ENCODE measurements at places on chromosomes 13 and 19.

DNA sequence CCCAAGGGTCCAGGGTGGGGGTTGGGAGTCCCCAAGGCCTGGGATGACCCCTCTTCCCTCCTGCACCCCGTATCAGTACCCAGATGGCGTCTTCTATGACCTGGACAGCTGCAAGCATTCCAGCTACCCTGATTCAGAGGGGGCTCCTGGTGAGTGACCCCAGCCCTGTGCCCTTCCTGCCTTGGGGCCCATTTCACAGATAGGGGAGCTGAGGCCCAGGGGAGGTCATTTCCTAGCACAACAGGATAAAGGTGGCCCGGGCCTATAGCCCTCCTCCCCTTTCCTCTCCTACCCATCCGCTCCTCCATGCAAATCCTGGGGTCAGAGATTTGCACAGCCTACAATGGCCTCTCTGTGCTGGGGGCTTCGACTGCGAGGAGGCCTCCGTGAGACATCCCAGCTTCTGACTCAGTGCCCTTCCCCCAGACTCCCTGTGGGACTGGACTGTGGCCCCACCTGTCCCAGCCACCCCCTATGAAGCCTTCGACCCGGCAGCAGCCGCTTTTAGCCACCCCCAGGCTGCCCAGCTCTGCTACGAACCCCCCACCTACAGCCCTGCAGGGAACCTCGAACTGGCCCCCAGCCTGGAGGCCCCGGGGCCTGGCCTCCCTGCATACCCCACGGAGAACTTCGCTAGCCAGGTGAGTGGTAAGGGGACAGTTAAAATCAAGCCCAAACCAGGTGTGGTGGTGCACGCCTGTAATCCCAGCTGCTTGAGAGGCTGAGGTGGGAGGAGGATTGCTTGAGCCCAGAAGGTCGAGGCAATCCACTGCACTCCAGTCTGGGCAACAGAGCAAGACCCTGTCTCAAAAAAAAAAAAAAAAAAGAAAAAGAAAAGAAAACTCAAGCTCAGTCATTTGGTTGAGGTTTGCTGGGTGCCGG is 3.9 kb downstream of the SPIB start:
- DNase-seq, result no peak

DNA sequence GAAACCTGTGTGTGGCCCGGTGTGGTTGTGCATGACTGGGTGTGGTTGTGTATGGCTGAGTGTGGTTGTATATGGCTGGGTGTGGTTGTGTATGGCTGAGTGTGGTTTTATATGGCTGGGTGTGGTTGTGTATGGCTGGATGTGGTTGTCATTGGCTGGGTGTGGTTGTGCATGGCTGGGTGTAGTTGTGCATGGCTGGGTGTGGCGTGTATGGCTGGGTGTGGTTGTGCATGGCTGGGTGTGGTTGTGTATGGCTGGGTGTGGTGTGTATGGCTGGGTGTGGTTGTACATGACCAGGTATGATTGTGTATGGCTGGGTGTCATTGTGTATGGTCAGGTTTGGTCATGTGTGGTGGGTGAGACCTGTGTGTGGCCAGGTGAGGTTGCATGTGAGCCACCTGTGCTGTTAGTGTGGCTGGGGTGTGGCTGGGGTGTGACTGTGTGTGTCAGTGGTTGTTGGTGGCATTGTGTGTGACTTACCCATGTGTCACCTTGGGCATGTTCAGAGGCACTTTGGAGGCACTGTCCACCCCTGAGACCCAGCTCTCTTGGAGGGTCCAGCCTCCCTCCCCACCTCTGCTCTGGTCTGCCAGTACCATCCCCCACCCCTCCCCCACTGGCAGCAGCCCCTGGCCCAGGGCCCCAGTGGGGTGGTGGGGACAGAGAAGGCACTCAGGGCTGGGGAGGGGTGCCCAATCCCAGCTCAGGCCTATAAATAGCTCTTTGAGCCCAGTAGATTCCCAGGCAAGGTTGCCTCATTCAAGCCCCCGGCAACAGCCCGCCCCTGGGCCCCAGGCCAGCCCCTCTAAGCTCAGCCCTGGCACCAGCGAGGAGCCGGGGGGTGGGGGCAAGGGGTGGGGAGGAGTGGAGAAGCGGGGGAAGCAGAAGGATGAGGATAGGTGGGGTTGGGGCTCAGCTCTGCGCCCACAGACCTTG is 3.9 kb upstream of the NCAN start:
- DNase-seq, result no peak

DNA sequence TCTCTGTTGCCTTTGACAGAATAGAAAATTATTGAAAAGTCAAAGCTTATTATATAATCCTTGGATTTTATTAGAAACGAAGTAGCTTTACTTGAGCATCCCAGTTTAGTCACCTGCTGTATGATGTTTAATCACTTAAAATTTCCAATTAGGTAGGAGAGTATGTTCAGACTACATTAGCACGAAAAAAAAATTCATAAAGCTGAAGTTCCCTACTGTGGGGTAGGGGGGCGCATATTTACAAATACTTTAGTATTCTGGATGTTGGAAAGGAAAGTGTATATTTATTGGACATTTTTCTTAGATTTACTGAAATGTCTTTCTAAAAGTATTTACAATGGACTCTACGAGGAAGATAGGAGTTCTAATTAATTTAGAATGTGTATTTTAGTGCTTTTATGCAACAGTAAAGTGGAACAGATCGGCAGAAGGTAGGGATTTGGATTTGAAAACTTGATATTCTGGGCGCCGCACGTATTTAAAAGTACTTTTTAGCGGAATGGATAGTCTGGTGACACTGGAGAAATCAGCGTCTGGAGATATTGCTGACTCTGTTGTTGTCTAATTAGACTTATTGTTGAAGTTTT is 1.9 kb downstream of the CDK8 start:
- DNase-seq, result no peak

GRCh38 chr13:59746291-59746962 is 417.3 kb downstream of the DIAPH3 start:
- DNase-seq, result peak; percentile 23

DNA sequence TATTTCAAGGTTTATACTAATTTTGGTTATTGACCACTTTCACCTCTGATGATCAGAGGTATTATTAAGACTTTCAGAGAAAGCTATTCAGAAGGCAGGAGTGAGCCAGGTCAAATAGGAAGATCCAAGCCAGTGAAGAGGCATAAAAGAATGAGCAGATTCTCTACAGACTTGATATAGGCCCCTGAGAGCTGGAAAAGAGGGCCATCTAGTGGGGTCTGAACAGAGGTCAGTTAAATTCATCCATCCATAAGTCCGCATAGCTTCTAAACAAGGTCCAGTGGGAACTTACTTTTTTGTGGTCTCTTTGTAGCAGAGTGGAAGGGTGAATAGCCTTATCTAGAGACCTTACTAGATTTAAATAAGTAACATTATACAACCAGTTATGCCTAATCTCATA is 126.6 kb upstream of the UFM1 start:
- DNase-seq, result no peak

GRCh38 chr13:110379905-110380341 is 72.8 kb downstream of the COL4A2 start:
- DNase-seq, result no peak

- DNase-seq, result no peak
Measured at GRCh38 chr19:7272856-7273578, 21.2 kb downstream of the INSR start.

DNA sequence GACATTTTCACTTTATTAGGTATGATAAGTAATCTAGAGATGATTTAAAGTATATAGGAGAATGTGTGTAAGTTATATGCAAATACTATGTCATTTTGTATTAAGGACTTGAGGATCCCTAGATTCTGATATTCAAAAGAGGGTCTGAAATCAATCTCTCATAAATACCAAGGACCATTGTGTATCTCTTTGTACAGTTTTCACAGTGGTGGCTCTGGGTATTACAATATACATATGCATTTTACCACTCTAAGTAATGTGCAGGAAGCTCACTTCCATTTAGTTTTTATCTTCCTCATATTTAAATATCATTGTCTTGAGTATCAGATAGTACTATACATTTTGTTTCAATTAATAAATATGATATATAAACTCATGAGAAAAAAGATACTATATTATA is 862.6 kb upstream of the PCDH20 start:
- DNase-seq, result no peak

- no peak for DNase-seq
Measured at GRCh38 chr19:51321799-51322198, 10.4 kb downstream of the IGLON5 start.

DNA sequence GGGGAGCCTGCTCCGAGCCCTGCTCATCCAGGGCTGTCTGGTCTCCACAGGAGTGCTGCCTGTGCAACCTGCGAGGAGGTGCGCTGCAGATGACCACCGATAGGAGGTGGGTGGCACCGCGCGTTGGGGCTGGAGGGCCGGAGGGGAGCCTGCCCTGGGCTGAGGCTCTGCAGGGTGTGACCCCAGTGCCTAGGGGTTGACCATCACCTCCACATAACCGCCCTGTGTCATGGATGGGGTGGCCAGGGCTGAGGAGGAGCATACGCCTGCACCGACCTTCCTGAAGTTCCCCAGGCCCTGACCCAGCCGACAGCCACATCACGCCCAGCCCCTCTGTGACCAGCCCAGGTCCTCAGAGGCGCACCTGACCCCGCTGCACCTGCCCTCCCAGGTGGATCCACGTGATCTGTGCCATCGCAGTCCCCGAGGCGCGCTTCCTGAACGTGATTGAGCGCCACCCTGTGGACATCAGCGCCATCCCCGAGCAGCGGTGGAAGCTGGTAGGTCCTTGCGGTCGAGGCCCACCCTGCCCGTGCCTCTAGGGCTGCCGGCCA is 168.7 kb downstream of the KDM4B start:
- no peak for DNase-seq

GRCh38 chr13:19685034-19685433 is 51.6 kb downstream of the MPHOSPH8 start:
- DNase-seq, result no peak

DNA sequence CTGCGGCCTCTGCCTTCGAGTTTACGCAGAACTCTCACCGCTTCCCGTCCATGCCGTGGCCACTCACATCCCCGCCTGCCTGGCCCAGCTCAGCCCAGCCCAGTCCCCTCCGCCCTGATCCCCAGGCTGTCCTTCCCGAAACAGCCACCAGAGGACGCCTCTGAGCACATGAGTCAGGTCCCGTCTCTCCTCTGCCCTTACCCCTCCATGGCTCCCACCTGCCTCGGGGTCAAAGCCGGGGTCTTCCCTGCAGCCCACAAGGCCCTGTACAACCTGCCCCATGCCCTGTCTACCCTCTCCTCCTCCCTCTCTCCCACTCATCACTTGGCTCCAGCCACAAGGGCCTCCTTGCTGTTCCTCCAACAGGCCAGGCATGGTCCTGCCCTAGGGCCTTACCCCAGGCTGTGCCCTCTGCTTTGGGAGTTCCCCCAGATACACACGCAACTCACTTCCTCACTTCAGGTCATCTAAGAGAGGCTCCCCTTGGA is 8.1 kb upstream of the SEMA6B start:
- DNase-seq, result no peak

GRCh38 chr19:28289295-28290063 is 923.5 kb downstream of the UQCRFS1 start:
- no peak for DNase-seq

- no peak for DNase-seq
Measured at GRCh38 chr19:31838163-31838815, 489.1 kb upstream of the TSHZ3 start.

DNA sequence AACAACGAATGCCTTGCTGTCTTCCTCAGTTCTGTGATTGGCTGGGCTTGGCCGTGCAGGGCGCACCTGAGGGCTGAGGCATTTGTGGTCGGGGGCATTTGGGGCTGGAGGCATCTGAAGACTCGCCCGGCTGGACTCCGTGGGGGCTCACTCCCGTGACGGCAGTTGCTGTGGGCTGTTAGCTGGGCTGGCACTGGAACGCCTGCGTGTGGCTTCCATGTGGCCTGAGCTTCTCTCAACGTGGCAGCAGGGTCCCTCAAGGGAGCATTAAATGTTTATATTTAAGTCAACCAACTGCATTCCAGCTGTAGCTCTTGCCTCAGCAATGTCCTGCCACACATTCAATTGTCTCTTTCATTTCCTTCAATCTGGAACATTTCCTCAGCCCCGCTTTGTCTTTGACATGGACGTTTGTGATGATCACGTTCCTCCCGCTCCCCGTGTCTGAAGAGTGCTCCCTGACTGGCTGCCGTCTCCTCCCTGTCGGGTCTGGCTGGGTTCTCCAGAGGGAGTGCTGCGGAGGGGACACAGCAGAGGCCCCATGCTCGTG is 21.0 kb downstream of the CCDC8 start:
- no peak for DNase-seq

- no peak for DNase-seq
Measured at GRCh38 chr13:40233731-40234195, 432.7 kb downstream of the FOXO1 start.

GRCh38 chr19:35214766-35215422 is 13.6 kb downstream of the FAM187B start:
- DNase-seq, result no peak

DNA sequence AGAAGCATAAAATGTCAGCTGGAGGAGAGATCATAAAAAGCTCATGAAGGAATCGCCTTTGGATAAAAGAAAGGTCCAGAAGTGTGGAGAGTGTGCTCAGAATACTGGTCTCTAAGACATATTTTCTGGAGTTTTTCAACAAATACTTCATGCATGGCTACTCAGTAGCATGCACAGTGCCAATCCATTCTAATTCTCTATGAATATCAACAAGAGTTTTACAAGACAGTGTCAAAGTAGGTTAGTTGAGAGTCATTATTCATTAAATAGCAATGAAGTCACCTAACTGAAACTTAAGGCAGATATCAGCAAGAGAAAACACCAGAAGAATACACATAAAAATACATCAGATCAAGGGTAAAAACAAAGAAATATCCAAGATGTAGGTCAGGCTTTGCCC is 1243.2 kb upstream of the SLC10A2 start:
- no peak for DNase-seq
